ENCODE measurements at places on chromosomes 2 and 18.

- DNase-seq = no peak
These were observed 261.0 kb downstream of the TPGS2 start for GRCh38 chr18:36567800-36568199.

GRCh38 chr2:217662984-217663602, 339.7 kb downstream of the TNS1 start:
- no peak for DNase-seq

DNA sequence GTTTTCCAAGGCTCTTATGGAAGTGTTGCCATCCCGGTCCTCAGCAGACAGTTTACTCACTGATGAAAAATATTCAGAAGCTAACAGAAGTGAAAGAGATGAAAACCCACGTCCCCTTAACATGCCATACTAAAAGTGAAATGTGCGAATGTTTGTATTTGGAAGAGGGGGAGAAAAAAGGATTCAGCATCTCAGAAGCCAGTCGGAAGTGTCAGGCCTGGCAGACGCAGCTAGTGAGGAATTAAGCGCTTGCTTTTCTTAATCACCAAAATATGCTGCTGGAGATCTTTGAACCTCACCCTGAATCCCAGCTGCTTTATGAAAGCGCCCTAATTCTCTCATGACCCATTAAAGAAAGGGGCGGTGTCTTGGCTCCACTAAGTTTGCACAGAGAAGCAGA, 653.7 kb downstream of the DCDC2C start:
- DNase-seq = no peak

DNA sequence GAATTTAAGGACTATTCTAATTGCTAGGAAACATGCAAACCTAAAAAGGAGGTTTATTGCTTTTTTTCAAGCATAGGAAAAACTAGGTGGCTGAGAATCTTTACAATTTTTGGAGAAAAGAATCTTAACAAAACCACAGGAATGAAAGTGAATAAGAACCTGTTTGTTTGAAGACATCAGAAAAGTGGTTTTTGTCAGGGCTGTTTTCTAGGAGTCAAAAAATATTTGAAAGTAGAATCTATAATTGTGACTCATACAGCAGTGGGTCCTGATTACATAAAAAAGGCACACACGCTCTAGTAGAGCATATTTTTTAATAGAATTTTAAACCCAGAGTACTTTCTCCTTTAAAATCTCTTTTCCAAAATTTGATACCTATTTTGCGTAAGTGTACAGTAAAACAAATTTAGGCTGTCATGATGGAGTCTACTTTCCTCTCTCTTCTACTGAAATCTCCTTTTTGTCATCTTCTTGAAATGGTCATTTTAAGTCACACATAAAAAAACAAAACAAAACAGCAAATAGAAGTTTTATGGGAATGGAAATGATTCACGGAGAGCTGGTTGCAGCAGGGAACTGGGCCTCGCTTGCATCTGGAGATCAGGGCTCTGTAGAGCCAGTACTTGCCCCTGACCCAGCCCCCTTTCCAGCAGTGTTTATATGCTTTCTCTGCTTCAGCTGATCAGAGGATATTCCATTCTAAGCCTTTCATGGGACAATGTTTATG, 59.1 kb upstream of the PELI1 start:
- DNase-seq = no peak

GRCh38 chr2:23574919-23575654, 190.1 kb downstream of the KLHL29 start:
- no peak for DNase-seq

GRCh38 chr2:212814941-212815340, 276.3 kb upstream of the ERBB4 start:
- no peak for DNase-seq

- no peak for DNase-seq
These were observed 153.3 kb upstream of the NDUFV2 start for GRCh38 chr18:8949206-8949605.

- DNase-seq = no peak
These were observed 13.4 kb downstream of the UBXN2A start for GRCh38 chr2:23953625-23954024.

- no peak for DNase-seq
These were observed 182.8 kb upstream of the MEIS1 start for GRCh38 chr2:66252109-66252508.

- no peak for DNase-seq
These were observed 116.7 kb downstream of the DSC3 start for GRCh38 chr18:30925795-30926194.

DNA sequence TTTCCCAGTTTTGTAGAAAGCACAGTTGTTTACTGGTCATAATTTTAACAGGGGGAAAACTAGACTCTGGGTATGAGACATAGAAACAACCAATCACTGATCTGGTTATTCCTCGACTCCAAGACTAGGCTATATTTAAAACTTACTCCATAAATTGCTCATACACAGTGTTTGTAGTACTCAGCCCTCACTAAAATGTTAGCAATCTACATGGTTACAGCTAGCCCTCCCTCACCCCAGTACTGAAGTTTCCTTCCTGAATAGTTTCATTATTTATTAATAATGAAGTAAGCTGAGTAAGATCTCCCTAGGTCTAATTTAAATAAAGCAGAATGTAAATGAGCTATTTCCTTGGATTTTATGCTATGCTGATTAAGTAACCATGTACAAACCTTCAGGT, 275.1 kb downstream of the CDH20 start:
- no peak for DNase-seq

DNA sequence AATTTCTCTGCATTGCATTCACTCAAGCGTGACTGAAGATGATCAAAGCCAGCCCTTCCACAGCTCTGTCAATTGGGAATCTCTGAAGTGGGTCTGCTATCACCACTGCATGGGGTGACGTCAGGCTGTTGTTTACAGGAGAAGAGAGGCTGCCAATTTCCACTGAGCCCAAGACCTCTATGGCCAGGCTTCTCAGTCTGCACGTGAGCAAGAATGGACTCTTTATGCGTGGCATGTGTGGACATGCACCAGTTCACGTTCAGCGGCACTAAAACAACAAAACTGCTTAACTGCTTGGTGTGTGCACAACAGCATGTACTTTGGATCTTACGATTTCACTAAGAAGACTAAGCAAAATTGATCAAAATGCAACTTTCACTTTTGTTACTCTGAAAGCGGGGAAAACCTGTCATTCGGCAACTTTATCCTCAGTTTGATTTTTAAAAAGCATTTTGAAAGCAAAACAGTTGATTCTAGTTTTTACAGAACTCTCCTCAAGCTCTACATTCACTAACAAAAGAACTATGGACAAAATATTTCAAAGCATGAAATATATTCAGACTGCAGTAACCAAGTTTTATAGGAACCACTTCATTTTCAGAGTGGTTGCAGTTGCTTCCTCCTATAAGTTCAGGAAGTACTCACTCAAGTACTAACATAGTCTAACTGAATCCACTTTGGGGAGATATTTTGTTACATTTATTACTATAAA, 77.0 kb upstream of the SERTAD2 start:
- DNase-seq = peak; percentile 33

- DNase-seq = no peak
These were observed 368.4 kb downstream of the TXNL1 start for GRCh38 chr18:56269958-56270357.

DNA sequence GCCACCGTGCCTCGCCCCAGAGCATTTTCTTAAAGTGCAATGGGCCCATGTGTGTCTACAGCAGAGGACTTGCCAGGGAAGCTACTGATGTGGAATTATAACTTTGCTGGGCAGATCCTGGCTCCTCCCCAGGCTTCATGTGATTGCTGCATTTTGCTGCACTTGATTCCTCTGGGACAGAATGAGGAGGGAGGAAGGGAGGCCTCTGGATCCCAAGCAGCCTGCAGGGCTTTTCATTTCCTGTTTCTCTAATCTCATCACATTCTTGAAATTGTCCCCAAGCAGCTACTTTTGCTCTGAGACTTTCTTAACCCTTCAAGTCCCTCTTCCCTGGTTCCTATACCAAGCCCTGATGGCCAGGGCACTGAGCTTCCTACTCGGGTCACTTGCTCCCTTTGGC, 134.4 kb upstream of the SEC11C start:
- DNase-seq = no peak

DNA sequence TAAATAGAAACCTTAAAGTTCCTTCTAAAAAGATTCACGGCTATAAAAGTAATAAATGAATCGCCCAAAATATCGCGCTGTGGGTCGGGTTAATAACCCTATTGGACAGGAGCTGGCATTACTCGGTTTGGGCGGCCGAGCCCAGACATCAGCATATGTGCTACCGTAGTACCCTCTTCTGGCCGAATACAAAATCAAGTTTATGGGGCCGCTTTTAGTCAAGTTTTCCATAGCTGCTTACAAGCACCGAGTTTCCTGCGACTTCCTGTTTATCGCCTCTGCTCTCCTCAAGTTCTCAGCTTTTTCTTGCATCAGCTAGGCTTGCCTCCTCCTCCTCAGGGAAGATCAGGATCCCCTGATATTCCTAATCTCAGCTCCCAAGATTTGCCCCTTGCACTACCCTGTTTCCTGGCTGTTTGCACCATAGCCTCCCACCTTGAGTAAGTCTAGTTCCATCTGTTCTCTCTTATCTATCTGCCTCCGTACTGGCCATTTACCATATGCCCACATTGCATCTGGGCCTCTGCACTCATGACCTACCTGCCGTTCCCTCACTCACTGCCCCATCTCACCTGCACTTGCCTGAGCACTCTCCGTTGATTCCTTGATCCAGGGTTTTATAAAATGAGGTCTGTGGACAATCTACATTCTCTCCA, 56.1 kb downstream of the SLC35F5 start:
- DNase-seq = peak; percentile 12

GRCh38 chr2:16026816-16027501, 86.6 kb downstream of the MYCN start:
- no peak for DNase-seq

GRCh38 chr18:48413342-48413741, 4.2 kb upstream of the ZBTB7C start:
- no peak for DNase-seq

DNA sequence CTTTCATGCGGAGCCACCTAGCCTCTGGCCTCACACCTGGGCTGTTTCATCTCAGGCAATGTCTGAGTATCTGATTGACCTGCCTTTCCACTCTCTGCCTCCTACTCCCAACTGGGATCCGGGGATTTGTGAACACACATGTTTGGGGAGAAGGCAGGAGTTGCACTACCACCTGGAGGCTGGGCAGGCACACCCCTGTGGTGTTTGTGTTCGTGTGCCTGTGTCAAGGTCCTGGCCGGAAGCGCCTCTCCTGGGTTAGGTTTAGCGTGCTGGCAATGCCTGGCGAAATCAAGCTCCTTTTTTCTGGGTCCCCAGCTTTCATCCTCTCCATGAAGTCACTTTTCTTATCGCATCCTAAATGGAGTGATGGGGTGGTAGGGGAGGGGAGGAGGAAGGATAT, 63.9 kb downstream of the GATA6 start:
- DNase-seq = no peak

GRCh38 chr2:55856936-55857335, 66.6 kb downstream of the EFEMP1 start:
- no peak for DNase-seq

- DNase-seq = no peak
These were observed 264.4 kb upstream of the REV1 start for GRCh38 chr2:99754210-99754609.

DNA sequence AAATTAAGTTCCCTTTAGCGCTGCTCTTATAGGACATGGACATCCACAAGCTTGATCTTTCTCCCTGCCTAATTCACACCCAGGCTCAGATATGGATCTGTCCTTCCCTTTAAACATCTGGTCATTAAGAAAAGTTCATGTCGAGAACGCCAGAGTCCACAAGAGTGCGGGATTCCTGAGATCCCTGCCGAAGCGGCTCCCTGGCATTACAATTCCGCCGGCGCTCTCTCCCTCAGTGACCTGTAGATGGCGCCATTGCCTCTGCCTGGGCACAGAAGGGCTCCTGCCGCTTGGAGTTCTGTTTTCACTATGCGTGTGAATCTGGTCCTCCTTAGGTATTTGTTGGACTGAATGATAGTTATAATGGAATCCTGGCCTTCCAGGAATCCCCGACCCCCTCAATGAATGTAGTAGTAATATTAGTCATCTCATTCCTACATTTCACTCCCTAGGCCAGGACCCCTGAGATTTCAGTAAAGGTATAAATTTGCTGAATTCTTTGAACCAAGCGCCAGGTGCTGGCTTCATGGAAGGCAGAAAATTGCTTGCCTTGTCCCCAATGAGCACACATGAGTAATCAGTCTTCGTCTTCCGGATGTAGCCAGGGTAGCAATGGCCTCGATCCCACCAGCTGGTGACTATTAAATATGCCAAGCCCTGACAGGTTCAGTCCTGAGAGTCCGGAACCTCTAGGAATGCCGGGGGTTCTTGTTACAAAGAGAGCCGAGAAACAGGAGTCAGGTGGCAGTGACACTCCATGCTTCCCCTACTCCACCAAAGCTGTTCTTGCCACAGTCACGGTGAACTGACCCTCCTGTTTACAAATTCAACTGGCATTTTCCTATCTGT, 26.4 kb upstream of the CD207 start:
- peak; percentile 58 for DNase-seq

- no peak for DNase-seq
These were observed 290.2 kb upstream of the TCF4 start for GRCh38 chr18:55878224-55878623.

GRCh38 chr2:226227341-226227740, 572.3 kb downstream of the IRS1 start:
- no peak for DNase-seq

GRCh38 chr2:238505119-238505891, 78.6 kb downstream of the ASB1 start:
- no peak for DNase-seq

DNA sequence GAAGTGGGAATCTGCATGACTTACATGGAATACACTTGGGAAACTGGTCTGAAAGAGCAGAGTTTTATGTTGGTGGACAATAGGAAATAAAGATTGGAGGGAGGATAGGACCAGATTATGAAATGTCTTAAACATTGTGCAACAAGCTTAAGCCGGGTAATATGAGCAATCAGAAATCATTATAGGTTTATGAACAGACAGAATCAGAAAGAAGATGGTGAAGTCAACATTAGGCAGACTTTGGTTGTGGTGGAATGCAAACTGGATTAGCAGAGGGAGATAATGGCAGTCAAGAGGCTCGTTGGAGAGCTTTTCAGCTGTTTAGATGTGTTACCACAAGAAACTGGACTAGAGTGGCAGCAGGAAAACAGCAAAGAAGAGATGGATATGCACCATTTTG, 43.5 kb downstream of the CRIM1 start:
- no peak for DNase-seq

- no peak for DNase-seq
These were observed 1.3 kb downstream of the TANC1 start for GRCh38 chr2:158969715-158970240.

GRCh38 chr2:142131010-142131669, at the start of gene LRP1B:
TSS of gene LRP1B (minus strand) at chr2:142131016. CDS start at chr2:142130729, 287 bp downstream.
- DNase-seq = no peak

DNA sequence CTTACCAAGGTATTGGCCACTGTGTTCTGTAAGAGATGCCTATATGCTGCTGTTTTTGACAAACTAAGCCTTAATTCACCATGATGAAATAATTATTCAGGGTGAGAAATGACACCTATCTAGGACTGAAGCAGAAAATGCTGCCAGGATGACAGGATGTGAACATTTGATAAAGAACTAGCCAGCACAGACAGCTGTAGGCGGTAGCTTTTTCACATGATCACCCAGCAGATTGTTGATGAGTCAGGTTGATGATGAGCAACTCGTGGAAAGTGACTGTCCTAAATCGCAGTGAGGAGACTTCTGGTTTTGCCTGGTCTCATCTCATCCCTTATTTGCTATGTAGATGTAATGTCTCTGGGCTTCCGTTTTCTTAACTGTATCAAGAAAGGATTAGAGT, 144.1 kb downstream of the PRPF40A start:
- DNase-seq = no peak
